ENCODE measurements at places on chromosomes 2 and 18.

- DNase-seq: no peak
Observed at GRCh38 chr2:101962309-101962708, 29.5 kb upstream of the IL1R2 start.

DNA sequence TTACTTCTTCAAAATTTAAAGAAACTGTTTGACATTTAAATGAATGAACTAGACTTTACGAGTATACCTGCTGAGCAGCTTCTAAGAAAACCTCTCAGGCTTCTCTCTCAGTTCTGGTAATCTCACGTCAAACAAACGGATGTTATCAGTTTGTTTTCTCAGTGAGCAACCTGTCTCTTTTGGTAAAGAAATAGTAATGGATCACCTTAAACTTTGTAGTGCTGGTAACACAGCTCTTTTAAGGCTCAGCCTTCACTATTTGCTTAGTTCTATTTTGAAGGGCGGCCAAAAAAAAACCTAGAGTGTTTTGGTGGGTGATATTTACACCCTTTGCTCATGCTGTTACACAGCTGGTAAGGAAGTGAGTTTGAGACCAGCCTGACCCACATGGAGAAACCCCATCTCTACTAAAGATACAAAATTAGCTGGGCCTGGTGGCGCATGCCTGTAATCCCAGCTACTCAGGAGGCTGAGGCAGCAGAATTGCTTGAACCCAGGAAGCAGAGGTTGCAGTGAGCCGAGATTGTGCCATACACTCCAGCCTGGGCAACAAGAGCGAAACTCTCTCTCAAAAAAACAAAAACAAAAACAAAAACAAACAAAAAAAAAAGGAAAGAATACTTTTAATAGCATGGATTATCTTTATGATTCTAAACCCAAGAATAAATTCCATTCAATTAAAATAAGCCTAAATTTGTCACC, 15.9 kb downstream of the FN1 start:
- no peak for DNase-seq

GRCh38 chr2:46383113-46383395, 85.8 kb downstream of the EPAS1 start:
- DNase-seq: no peak

DNA sequence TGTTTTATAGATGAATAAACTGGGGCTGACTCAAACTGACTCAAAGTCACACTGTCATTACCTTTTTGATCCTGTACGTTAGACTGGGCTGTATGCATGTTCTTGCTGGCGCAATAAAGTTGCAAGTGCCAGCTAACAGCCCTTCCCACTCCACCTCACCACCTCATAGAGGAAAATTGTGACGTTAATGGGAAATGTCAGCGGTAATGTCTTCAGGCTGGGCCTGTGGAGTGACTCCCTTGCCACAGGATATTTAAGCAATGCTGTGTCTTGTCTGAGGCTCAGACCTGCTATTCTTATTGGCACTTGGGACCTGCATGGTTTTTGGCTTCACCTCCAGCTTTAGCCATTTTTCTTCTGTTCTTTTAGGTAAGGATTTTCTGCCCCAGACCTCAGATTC, 25.2 kb upstream of the CASP10 start:
- no peak for DNase-seq

- no peak for DNase-seq
Observed at GRCh38 chr18:33700513-33700976, 122.5 kb downstream of the ASXL3 start.

DNA sequence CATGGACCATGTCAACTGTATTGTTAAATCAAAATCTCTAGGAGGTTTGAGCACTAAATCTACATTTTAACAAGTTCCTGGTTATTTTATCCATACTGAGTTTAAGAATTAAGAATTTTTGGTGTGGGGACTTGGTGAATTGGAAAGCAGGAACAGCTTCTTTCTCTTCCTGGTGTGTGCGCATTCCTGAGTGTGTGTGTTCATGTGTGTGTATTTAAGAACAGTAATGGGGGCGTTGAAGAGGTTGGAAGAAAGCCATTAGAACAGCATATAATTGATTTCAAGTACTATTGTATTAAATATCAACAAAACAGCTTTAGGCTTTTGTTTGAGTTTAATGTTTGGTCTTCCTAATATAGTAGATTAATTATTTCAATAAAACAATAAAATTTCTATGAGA, 801.3 kb upstream of the ID2 start:
- DNase-seq: no peak

GRCh38 chr18:79518683-79519128, 123.0 kb downstream of the NFATC1 start:
- no peak for DNase-seq
